Dermis blood vessel endothelial cell (primary cell): ENCODE measurements at places on chromosomes 6 and 20. TPM values are rescaled to one million over a fixed set of nuclear protein-coding genes. Genes with fewer than 3 reads are reported as not detected.

CST8 gene
- total RNA-seq: not detected in 2 replicates

NNAT gene
- total RNA-seq: 0.23 and 0.34 TPM in 2 replicates

SLC22A23 gene
- 58.5 and 70.6 TPM in 2 replicates for total RNA-seq

MCHR2 gene
- not detected in 2 replicates for total RNA-seq

RNF182 gene
- total RNA-seq: 0.84 and 0.85 TPM in 2 replicates

CALHM6 gene
- 0.33 and 0.85 TPM in 2 replicates for total RNA-seq

RSPO3 gene
- under 0.01 and 0.19 TPM in 2 replicates for total RNA-seq

DIDO1 gene
- 47.5 and 56.2 TPM in 2 replicates for total RNA-seq

FOXQ1 gene
- not detected in 2 replicates for total RNA-seq

HELZ2 gene
- total RNA-seq: 54.8 and 64.0 TPM in 2 replicates

ACSS1 gene
- total RNA-seq: 39.6 and 52.1 TPM in 2 replicates

TREML4 gene
- not detected in 2 replicates for total RNA-seq

KIFC1 gene
- 12.4 and 34.3 TPM in 2 replicates for total RNA-seq

LRRC1 gene
- total RNA-seq: 60.1 and 68.8 TPM in 2 replicates
